Activated T-helper 9 cell treated with anti-CD3 and anti-CD28 coated beads, Interleukin-2, amount 50 U/mL, for 16 hours (primary cell): ENCODE measurements at places on chromosomes 11 and 22.

- DNase-seq = no peak
These were observed 99.8 kb downstream of the FBXO7 start for GRCh38 chr22:32574411-32574810.

DNA sequence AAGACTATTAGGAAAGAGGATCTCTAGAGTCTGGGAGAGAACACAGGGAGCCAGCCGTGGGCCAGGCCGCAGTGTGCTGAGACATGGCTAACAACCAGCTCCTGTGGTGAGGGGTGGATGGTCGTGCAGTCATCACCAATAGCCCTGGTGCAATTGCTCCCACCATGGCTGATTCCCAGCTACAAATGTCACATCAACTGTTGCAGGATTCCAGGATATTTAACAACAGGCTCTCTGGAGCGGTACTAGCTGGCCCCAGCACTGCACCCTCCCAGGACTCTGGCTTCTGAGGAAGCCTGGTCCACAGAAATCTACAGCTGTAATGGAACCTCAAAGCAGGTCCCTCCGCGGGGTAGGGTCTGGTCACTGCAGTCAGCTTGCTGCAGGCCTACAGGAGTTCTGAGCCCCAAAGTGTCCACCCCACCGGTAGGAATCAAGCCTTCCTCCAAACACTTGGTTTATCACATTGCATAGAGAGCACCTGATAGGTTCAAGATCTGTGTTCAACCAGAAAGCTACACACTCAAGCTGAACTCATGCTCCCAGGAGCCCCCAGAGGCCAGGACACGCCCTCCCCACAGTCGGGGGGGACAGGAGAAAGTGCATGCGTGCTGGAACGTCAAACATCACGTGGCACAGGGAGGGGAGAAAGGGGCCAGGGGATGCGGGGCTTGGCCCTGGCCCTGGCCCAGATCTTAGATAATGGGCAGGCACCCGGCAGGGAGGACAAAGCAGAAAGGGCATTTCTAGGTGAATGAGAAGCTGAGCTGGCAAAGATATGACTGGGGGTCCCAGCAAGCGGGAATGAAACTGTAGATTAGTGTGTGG, 609.0 kb downstream of the TBC1D22A start:
- no peak for DNase-seq

- DNase-seq = no peak
These were observed 2.1 kb upstream of the MS4A6A start for GRCh38 chr11:60184824-60185511.

- DNase-seq = no peak
These were observed 30.4 kb downstream of the OR6Q1 start for GRCh38 chr11:58060939-58061672.

DNA sequence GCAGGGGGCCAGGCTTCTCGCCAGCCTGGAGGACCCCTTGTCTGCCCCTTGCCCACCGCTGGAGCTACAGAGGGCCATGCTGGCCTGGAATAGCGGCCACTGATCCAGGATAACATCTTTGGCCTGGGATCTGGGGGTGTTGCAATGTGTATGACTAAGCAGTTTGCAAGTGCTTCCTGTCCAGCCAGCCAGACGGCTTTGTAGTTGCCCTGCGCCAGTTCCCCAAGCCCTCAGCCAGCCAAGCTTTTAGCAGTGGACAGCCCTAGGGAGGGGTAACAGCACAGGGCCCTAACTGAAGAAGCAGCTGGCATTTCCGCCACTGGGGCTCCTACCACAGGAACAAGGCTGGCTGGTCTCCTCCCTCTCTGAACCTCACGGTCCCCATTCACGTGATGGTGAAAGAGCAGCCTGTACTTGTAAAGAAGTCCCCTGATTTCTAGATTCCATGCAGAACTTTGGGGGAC, 32.1 kb downstream of the UQCR10 start:
- DNase-seq = no peak

GRCh38 chr11:104736502-104736901, 161.8 kb downstream of the CASP12 start:
- DNase-seq = no peak

- no peak for DNase-seq
These were observed 57.9 kb upstream of the MMP13 start for GRCh38 chr11:103013421-103013820.

- DNase-seq = no peak
These were observed 59.5 kb downstream of the FAM168A start for GRCh38 chr11:73538381-73538872.

DNA sequence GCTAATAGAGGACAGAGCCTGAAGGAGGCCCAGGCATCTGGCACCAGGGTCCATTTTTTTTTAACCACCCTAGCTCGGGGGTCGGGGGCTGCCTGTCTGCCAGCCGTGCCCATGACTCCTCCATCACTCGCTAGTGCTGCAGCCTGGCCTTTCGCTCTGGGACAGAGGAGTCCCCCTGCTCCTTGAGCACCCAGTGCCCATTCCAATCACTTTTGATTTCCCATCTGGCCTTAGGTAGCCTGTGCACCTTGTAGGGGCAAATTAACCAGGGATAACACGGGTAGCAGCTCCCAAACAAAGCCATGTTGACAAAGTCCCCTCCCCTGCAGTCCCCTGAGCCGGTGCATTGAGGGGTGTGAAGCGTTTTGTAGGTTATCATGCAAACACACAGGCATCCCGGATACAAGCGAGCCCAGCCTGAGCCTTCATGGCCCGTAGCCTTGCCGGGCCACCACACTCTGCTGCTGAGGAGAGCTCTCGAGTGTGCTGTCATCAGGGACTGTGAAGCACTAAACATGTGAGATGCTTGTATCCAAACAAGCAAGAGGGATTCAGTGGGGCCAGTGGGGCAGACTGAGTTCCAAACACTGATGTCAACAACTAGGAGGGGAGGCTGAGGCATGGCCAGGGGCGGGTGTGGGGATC, 208.7 kb downstream of the DSCAML1 start:
- no peak for DNase-seq

DNA sequence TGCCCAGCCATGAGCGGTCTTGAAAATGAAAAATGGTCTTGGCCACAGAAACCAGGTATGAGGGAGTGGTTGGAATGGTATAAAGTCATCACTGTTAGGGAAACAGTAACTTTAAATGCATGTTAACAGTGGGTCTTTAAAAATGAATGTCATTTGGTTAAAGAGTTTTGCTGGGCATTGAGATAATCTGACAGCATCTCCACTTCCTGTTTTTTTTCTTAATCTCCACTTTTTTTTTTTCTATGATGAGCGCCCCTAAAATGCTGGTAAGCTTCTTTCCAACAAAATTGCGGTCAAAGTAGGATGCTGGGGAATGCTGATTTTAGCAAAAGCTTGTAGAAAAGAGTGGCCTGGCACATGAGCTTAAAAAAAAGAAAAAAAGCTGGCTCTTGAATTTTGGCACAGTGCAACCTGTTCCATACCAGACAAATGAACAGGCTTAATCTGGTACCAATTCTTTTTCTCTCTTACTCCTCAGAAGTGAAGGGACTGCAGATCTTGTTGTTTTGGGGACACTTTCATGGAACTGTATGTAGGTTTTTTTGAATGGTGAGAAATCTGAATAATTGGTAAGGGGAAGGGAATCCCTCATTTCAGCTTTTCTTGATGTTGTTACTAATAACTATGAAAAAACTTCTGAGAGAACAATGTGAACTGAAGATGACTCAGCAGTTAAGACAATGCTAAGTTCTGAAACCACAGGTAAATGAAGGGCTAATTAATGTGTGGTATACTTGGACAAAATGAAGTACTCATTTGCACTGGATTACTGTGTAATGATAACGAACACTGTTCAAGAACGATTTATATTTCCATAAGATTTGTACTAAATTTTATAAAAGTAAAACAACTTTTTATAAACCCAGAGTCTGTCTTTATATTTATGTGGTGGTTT, 3.1 kb upstream of the ARHGEF12 start:
- no peak for DNase-seq

- DNase-seq = no peak
These were observed 275.6 kb downstream of the BRD1 start for GRCh38 chr22:49551897-49552614.

DNA sequence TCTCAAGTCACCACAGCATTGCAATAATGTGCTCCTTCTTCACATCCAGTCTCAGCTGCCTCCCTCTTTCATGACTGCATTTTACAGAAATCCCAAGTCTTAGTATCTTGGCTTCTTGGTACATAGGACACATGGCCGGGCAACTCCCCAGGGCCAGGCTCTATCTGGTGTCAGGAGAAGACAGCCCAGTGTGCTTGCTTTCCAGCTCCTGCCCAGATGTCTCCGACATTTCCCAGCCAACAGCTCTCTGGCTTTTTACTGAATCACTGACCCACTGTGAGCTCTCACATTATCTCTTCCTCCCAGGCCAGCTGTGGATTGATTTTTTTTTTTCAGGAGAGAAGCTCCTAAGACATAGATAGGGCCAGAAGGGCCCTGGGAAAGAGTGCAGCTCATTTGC, 346.0 kb upstream of the C11orf87 start:
- no peak for DNase-seq

DNA sequence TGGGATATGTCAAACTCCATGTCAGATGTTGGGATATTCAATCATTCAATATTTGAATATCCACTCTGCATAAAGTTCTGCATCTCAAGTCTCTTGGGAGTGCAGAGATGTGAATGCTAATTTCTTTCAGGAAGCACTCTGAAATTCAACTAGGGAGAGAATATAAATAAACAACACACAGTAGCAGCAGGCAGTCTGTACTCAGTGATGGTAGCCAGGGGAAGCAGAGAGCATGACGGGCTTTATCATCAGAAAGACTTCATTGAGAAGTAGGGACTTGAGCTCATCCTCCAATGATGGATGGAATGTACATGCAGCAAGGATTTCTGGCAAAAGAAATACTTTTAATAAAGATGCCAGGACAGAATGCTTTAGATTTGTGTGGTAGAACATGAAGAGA, 9.8 kb upstream of the TEAD1 start:
- no peak for DNase-seq

GRCh38 chr11:31022080-31022479, 347.5 kb downstream of the DCDC1 start:
- DNase-seq = no peak
